ENCODE measurements at places on chromosomes 5 and 9. TPM values are rescaled to one million over a fixed set of nuclear protein-coding genes. Genes with fewer than 3 reads are reported as not detected.

Gene PCDHGA12
- 5.9 TPM for total RNA-seq

Gene ANGPTL2
- total RNA-seq: 11.4 TPM

- no peak for DNase-seq
Measured at GRCh38 chr9:78213712-78214111, 22.2 kb upstream of the CEP78 start.

DNA sequence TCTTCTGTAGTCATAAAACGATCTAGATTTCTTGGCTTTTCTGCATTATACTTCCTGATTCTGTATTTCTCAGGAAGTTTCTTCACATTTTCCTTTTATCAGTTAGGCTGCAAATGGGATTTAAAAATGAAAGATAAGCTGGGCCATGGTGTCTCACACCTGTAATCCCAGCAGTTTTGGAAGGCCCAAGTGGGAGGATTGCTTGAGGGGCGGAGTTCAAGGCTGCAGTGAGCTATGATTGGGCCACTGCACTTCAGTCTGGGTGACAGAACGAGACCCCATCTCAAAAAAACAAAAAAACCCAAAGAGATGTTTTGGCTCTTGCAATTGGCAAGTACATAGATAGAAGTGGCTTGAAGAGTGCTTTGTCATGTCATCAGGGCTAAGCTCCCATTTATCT lies 26.2 kb upstream of the APC start:
- no peak for DNase-seq

DNA sequence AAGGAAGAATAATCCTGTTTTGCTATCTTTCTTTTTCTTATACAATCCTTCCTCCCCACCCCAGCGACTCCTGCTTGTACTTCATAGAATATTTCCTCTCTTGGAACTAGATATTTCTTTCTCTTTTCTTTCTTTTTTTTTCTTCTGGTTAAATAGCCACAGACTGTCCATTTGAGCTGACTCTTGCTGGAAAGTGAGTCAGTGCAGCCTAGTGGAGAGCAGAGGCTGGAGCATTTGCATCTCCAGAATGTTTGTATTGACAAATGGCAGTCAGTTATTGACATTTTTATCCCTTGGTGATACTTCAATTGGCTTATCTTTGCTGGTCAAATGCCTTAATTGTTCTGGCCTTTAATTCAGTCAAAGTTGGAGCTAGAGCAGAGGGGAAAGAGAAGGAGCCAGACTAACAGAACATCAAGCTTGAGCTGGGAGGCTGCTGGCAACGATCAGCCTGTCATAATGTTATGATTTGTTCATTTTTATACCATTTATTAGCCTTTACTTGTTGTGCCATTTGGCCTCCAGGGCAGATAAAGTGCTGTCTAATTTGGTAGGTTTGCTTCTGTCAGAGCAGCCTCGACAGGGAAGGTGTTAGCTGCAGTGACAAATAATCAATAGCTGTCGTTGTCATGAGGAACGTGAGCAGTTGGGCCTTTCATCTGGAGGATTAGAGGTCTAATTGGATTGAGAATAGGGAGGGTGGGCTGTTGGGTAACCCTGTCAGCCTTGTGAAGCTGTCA lies 69.0 kb downstream of the INVS start:
- DNase-seq: no peak

- no peak for DNase-seq
Measured at GRCh38 chr5:95782181-95782580, 40.3 kb downstream of the GLRX start.

GRCh38 chr5:116377276-116378006 lies 197.2 kb downstream of the SEMA6A start:
- DNase-seq: no peak

- DNase-seq: no peak
Measured at GRCh38 chr5:74647096-74647495, 6.6 kb upstream of the ENC1 start.

DNA sequence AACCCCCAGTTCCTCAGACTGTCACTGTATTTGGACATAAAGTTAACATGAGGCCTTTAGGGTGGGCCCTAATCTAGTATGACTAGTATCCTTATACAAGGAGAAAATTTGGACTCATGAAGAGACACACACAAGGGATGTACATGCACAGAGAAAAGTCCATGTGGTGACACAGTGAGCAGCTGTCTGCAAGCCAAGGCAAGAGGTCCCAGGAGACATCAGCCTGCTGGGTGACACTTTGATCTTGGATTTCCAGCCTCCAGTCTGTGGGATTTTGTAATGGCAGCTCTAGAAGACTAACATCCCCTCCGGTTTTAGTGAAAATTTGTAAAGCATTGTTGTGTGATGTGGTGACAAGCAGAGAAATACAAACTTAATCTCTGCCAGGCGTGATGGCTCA lies 66.1 kb downstream of the RAI14 start:
- no peak for DNase-seq

All from lower lobe of right lung (tissue), 2 donors.